Hematopoietic multipotent progenitor cell treated with erythropoietin and hydrocortisone succinate and interleukin-3 and kit ligand, for 15 days (in vitro differentiated cells): ENCODE measurements at places on chromosomes 7 and 10.

DNA sequence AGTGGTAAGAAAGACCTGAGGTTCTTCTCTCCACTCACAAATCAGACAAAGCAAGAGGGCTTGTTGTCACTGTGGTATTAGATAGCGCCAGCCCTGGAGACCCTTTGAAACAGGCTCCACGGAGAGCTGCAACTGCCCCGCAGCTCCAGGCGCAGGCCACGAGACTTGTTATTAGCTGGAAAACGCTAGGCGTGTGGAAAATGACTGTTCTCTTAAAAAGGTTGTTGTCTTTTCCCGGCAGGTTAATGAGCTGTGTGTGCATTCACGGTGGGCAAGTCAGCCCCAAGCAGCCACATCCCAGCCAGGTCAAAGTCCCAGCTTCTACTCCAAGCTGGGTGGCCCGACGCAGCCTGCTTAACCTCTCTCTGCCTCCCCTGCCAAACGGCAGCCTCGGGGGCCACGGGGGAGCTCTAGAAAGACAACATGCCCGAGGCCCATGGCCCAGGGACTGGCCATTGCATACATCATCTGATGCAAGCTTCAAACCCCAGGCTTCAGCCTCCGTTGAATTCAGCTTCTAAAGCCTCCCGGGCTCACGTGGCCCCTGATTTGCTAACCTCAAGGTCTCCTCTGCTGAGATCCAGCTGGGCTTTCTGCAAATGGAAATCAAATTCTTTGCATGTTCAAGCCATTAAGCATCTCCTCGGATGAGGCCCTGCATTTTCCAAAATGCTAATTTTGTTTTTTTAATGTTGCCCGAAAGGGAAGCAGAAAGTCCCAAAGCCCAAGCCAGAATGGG lies 61.3 kb upstream of the DNAAF5 start:
- no peak for DNase-seq

GRCh38 chr7:3204526-3204925 lies 96.5 kb upstream of the SDK1 start:
- DNase-seq: no peak

- DNase-seq: no peak
Observed at GRCh38 chr10:74282848-74283210, 131.8 kb downstream of the ADK start.

GRCh38 chr7:72317341-72317740 lies 94.8 kb downstream of the CALN1 start:
- DNase-seq: no peak

DNA sequence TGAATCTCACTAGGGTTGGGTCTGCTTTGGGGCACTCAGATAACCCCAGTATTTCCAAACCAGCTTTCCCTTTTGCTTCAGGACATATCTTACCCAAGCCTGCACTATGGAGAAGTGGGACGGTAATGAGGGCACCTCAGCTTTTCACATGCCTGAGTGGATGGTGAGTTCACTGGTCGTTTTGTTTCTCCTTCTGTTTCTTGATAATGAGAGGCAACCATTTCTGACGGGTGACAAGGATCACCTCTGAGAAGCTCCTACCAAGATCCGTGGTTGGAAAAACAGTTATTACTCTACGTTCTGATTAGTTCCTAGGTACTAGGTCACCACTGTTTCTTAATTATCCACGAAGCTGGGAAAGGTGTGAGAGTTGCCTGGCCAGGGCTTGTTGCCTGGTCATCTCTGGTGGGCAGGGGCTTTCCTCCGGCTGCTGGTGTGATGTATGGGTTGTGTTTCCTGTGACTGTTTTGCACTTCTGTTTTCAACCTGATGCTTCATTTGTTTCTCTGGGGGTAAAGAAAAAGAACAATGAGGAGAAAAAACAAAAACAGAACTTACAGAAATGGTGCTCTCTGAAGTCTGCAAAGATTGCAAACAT lies 65.7 kb upstream of the STRIP2 start:
- DNase-seq: no peak

GRCh38 chr10:104707602-104708459 lies 66.7 kb downstream of the SORCS3 start:
- no peak for DNase-seq

- DNase-seq: no peak
Observed at GRCh38 chr7:106417273-106417902, 132.6 kb upstream of the NAMPT start.

DNA sequence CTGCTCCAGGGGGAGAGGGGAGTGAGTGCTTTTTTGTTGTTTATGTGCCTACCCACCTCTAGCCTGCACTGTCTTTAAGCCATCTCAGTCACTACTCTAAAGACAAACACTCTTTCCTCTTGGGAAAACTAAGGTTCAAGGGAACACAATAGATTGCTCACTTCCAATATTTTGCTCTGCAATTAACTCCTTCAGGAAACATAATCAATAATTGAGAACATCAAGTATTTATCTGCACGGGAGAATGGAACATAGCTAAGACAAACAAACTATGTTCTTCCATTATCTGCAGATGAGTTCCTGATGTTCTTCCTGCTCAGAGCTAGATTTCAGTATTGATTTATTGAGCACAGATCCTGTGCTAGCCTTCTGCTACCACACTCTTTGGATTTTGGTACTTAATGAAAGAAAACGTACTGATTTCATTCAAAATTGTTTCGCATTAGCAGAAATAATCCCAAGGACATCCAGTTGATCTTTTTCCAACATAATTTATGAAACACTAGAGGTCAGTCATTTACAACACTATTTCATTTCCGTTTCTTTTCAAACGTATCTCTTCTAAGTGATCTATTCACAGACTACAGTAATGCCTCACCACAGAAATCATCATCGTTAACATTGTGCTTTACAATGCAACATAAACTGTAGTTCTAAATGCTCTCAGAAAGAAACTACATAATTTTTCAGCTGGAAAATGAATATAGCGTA lies 8.3 kb downstream of the NEBL start:
- DNase-seq: no peak

DNA sequence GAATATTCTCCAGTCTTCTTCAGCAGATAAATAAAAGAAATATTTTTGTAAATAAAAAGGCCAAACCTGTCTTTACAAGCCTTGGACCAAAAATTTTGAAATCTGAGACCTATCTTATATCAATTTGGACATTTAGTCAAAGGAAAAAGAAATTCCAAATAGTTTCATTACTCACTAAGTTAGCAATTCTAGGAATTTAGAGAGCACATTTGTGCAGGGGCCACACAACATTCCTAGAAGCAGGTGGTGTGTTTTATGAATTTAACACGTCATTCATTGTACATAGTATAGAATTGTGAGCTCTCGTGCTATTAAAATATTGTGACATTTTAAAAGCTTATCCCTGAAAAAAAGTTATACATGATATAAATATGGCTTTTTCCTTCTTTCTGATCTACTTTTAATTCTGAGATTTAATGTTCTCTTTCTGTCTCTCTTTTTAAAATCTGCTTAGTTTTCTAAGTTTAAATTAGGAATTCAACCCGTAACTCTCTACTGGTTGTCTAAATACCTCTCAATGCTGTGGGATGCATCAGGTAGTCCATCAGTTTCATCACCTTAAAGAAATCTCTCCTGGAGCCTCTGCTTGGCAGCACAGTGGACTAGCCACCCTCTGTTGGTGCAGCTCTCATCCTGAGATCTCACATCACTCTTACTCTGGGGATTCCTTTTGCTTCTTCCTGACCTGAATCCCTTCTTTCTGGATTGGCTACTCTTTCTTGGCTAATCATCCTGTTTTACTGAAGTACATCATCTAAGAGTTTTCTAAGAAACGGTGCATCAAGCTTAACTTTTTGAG lies 124.5 kb downstream of the SEMA3E start:
- DNase-seq: no peak
